ENCODE measurements at places on chromosomes 1 and 21.
A peak's percentile ranks its signal among the peaks of the same experiment; 100 is the strongest.

DNA sequence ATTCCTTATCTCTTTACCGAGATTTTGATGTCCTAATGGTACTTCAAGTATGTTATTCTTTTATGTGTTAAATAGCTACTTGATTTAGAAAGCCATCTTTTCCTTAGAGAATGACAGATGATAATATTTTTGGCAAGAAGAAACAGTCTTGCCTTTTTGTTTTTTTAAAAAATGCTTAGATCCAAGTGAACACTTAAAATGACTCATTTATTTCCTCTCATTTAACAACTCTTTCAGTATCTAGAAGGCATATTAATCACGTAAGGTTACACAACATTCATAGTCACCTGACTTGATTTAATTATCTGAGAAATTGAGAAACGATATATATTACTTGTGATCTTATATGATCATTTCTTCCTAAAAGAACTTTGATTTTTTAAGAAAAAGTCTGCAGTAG lies 52.4 kb downstream of the SUCO start:
- no peak for DNase-seq

GRCh38 chr1:43405219-43405875 lies 15.6 kb downstream of the SZT2 start:
- no peak for DNase-seq

DNA sequence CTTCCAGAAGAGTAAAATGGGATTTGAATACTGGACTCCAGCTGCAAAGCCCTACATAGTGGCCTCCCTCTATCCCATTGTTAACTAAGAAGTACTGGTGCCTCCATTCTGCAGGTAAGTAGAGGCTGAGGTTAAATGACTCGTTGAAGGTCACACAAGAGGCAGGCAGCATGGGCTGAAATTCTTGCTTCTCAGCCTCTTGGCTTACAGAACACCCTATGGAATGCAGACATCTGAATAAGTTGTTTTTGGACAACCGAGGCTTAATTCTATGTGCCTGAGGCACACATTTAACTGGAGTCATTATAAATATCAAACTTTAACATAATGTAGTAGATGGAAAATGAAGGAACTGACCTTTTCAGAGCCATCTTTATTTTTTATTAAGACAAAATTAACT lies 5.7 kb downstream of the DNAJC11 start:
- DNase-seq, result no peak

GRCh38 chr1:206924592-206925105 lies 2.9 kb upstream of the FCMR start:
- DNase-seq, result no peak

GRCh38 chr1:203528976-203529835 lies 35.3 kb downstream of the OPTC start:
- no peak for DNase-seq

DNA sequence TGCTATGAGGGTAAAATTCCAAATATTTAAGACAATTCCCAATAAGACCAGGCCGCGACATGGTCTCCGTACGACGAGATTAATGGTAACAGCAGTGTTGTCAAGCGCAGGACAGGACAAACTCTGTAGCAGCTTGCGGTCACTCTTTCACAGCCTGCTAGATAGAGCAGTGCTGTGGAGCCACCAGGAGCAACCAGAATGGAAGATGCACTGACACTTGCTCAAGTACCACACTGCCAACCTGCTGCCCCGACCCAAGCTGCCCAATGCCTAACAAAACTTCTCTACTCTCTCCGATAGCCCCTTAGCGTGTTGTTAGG lies 636 bp downstream of the WARS2 start:
- no peak for DNase-seq

DNA sequence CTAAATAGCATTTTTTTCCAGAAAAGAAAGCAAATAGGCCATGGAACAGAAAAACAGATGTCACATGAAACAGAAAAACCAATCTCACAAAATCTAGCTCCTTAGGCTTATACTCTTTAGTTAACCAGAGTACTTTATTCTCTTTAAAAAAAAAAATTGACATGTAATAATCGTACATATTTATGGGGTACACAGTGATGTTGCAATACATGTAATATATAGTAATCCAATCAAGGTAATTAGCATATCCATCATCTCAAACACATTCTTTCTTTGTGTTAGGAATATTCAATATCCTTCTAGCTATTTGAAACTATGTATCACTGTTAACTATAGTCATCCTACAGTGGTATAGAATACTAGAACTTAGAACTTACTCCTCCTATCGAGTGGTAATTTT lies 20.1 kb downstream of the LBR start:
- no peak for DNase-seq

DNA sequence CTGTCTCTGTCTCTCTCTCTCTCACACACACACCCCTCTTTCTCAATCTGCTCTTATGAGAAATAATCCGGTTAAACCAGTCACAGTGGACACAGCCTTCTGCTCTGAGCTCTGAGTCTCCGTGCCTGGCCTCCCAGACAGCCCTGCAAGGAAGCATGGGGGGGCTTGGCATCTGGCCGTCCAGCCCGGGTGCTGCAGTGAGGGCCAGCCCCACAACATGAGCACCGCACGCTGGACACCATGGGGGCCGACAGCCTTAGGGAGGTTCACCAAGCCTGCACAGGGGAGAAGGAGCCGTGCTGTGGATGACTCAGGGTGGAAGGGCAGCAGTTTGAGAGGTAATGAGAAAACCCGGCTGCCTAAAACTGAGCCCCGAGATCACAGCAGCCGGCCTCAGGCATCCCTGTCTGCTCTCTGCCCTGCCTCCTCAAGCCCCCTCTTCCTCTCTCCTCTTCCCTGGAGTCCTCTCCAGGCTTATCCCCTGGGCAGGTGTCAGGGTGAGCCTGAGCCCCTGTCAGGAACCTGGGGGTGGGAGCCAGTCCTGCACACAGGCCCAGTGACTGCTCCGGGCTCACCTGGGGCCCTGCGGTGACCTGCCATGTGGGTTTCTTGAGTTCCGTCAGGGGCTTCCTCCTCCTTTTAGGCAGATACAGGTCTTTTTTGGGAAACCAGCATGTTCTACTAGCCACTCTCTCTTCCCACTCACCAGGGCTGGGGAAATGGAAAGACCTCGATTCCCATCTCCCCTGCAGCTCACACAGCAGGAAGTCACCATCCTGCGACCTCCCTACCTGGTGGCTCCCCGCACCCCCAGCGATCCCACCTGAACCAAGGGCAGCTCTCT lies 92.8 kb downstream of the ITPKB start:
- no peak for DNase-seq

DNA sequence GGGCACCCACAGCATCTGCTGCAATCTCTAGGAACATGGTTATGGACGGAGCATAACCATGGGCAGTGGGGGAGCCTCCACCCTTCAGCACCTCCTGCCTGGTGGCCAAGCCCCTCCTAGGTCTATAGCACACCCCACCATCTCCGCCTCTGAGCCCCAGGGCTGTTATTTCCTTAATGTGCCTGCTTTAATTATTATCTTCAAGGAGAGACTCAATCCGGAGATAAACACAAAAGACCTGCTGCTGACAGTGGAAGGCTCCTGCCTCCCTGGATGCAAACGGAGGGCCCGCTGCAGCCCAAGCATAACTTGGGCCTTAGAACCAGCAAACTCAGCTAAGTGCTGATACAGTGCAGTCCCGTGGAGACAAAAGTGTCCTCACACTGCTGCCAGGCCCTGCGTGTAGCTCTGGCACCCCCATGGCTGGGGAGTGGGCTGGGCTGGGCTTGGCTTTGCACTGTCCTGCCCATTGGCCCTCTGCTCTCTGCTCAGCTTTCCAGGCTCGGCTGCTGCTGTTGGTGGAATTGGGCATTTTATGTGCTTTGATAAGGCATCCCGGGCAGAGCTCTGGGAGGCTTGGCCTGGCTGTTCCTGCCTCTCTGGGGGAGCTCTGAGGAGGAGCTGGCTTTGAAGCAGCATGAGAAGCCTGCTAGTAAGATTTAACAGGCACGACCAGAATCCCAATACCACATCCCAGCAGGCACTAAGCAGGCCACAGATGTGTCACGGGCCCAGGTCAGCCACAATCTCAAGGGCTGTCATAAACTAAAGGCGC lies 620.2 kb downstream of the PTPRU start:
- no peak for DNase-seq

DNA sequence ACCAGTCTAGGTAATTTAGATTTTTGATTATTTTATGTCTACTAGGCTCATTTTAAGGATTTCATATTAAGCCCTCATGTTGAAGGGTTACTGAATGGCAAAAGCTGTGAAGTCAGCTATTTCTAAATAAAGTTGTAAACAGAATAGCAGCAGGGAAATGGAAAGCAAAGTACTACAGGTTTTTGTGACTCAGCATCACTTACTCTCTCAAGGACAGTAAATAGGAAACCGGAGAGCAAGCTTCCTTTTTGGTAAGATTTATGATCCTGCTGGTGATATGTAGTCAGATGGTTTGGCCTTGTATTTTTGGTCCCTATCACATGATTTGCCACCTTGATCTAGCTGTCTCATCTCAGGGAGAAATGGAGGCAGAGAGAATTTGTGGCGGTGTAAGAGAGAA lies 226.0 kb downstream of the RPS6KC1 start:
- DNase-seq, result no peak

- DNase-seq, result no peak
Observed at GRCh38 chr1:23960291-23961020, 828 bp downstream of the PNRC2 start.

- DNase-seq, result peak; percentile 42
Observed at GRCh38 chr1:27632387-27633297, 2.3 kb downstream of the FGR start.

DNA sequence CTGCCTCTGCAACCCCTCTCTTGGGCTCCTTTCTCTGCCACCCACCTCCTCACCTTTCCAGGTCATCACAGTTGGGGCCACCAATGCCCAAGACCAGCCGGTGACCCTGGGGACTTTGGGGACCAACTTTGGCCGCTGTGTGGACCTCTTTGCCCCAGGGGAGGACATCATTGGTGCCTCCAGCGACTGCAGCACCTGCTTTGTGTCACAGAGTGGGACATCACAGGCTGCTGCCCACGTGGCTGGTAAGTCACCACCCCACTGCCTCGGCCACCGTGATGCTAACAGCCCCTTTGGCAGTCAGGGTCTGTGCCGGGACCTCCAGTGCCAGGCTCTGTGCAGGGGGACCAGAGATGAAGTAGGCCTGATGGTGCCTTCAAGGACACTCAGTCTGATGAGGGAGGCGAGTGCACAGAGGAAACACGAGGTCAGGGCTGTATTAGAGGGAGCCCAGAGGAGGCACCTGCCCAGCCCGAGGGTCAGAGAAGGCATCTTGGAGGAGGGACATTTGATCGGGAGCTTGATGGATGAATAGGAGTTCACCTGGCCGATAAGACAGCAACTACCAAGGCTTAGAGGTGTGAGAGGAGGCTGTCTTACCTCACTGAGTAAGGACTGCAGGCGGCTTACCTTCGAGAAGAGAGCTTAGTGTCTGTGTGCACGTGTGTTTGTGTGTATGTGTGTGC lies 18.1 kb downstream of the PCSK9 start:
- no peak for DNase-seq

- DNase-seq, result no peak
Observed at GRCh38 chr1:171515299-171515698, 30.0 kb downstream of the PRRC2C start.

DNA sequence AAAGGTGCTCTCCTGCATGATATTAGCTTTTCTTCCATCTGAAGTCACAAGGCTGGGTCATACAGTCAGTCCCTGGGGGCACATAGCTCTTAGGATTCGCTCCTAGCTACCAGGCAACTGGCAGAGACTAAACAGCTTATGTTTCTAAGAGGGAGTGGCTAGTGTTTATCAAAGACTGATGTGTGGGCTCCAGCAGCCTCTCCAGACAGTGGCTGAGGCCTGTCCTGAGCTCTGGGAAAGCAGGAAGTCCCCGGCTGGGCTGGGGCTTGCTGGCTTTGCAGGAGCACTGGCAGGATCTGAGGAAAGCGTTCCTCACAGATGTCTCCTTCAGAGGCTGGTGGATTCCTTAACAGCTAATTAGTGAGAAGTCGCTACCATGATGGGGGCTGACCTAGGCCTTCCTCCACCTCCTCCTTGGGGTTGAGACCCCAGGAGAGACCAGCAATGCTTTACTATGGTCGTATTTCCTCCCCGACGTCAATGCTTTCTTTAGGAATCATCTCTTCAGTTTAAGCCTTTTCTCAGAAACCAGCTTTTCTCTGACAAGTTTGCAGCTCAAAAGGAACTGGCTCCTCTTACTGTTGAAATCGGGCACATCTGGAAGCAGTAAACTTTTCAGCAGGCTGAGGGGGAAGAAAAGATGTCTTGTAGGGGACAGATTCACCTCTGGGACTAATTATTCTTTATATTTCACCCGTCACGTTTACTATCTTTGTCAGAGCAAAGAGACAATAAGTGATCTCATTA lies 33.5 kb upstream of the HHAT start:
- DNase-seq, result no peak

GRCh38 chr21:41289431-41289830 lies 27.2 kb upstream of the FAM3B start:
- no peak for DNase-seq

DNA sequence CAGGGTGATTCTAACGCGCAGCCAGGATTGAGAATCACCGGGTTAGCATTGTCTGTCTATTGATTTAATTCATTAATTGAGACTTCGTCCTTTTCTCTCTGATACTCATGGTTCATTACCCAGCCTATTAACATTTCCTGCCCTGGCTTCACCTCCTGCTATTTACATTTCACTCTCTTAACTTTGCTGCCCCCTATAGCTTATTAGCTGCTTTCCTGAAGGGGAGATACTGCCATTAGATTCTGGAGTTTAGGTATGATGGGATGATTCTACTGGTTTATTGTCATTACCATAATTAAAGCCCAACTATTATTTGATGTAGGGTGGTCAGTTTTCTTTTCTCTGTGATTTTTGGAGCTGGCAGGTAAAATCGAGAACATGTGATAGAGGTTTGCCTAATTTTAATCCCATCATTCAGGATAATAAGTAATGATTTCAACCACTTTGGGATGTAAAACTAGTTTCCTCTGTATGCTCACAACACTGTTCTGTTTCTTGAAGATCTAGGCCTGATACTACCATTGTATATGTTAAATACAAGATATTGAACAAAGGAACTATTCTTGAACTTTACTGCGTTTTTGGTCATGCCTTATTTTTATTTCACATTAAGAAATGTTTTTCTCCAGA lies 6.4 kb downstream of the PPP2R5A start:
- no peak for DNase-seq

GRCh38 chr1:199033661-199034060 lies 394.8 kb downstream of the PTPRC start:
- DNase-seq, result no peak

- DNase-seq, result no peak
Observed at GRCh38 chr1:35062518-35063196, 16.5 kb upstream of the ZMYM1 start.

All from stimulated activated CD4-positive, alpha-beta T cell treated with anti-CD3 and anti-CD28 coated beads, Interleukin-2, amount 100 ng/mL, for 48 hours (primary cell).